ENCODE measurements at places on chromosomes 5 and 9.

DNA sequence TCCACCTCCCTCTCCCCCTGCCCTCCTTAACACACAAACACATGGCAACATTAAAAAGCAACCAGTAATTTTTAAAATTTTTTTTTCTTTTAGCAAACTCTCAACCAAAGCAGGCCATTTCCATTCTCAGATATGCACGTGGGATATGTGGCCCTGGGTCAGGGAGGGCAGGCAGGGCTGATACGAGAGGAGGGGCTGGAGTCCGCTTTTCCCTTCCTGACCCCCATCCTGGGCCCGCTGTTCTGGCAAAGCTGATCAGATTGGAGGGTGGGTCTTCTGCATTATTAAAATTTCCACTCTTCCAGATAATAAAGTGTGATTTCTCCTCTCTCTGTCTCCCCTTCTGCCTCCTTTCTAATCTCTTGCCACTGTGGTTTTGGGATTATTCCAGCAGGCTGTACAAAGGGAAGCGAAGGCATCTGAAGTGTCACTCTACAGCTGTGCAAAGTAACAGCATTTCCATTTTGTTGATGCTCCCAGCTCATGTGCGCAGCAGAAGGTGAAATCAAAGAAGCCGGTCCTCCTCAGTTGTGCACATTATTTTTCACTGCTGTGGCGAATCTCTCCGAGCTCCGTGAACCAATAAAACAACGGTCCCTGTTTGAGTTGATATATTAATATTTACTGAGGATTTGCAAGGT, 12.0 kb downstream of the IRX1 start:
- no peak for DNase-seq

- peak; percentile 45 for DNase-seq
Measured at GRCh38 chr9:104863180-104863883, 64.6 kb downstream of the ABCA1 start.

GRCh38 chr5:148474025-148474511, 90.3 kb downstream of the FBXO38 start:
- DNase-seq, result no peak

GRCh38 chr9:27022920-27023319, 17.4 kb upstream of the LRRC19 start:
- DNase-seq, result no peak

DNA sequence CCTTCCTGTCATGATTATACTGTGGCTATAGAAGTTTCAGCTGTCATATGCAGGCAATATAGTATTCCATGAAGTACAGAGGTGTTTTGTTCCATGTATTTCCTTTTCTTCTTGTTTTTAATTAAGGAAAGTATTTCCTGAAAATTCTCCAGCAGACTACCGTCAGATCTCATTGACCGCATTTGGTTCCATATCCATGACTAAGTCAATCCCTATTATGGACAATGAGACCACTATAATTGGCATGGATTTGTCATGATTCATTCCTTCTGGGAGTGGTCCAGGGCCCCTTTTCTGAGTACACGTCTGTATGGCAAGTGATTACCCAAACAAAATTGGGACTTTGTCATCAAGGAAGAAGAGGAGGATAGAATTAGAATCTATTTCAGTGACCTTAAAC, 283.2 kb upstream of the CLINT1 start:
- DNase-seq, result no peak

DNA sequence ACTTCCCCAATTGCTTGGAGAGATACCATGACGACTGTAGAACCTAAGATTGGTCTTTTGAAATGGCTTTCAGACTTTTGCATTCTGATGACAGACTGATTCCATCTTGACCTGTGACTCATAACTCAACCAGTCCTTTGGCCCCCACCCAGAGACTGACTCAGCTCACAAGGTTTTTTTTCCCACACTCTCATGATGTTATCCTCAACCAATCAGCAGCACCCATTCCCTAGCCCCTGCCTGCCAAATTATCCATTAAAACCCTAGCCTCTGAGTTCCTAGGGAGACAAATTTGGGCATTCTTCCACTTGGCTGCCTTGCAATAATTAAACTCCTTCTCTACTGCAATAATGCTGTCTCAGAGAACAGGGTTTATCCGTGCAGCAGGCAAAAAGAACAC, 1263.3 kb upstream of the CDH9 start:
- no peak for DNase-seq

DNA sequence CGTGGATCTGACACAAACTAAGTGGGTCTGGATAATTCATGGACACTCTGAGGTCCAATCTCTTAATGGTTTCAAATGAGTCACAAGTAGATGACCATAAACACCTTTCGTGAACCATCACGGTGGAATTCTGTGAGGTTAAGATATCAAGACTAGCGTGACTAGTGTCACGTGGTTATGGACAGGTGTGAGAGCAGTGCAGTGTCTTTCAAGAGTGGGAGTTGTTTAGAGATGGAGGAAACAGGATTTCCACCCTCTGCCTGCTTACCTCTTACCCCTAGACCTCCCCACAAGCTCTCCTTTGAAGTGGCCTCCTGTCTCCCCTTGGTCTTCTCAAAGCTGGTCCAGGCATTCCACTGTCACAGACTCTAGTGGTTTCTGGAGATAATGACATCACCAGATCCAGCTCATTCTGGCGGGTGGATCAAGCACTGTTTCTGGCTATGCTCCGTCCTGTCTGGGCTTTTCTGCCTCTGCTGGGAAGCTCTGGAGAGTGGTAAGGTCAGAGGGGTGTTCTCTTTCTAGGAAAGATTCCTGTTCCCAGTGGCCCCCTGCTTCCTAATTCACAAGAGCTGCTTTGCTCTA, 20.0 kb upstream of the ZNF782 start:
- DNase-seq, result no peak

DNA sequence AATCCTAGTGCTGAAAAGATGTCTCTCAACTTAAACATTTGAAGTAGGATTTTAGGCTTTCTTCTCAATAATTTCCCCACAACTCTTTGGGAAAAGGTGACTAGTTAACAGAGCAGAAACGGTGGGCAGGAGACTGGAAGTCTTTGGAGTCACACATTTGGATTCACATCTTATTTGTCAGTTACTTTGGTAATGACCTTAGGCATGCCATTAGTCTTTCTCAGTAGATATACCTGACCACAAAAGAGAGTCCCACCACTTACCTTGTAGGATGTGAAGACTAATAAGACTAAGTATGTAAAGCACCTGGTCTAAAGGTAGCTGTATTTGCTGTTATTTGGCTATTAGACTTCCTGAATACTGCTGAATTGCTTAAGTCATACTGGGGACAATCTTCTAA, 35.4 kb downstream of the DAP start:
- no peak for DNase-seq

- no peak for DNase-seq
Measured at GRCh38 chr5:112339761-112340160, 79.3 kb downstream of the EPB41L4A start.

DNA sequence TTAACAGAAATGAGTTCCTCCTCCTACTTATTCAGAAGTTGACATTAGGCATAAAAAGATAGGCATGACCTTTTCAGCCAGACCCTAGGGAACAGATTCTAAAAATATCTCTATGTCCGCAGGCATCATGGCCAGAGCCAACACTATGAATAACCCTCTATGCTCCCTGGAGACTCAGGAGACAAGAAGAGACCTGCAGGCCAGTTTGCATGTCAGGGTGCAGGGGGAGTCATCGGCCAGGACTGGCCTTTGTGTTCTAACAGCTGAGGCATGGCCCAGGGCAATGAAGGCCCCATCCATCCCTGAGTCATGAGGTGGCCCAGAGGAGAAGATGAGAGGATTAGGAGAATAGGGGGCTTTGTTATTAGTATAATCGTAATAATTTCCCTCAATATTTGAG, 93.8 kb downstream of the TMEM215 start:
- no peak for DNase-seq

DNA sequence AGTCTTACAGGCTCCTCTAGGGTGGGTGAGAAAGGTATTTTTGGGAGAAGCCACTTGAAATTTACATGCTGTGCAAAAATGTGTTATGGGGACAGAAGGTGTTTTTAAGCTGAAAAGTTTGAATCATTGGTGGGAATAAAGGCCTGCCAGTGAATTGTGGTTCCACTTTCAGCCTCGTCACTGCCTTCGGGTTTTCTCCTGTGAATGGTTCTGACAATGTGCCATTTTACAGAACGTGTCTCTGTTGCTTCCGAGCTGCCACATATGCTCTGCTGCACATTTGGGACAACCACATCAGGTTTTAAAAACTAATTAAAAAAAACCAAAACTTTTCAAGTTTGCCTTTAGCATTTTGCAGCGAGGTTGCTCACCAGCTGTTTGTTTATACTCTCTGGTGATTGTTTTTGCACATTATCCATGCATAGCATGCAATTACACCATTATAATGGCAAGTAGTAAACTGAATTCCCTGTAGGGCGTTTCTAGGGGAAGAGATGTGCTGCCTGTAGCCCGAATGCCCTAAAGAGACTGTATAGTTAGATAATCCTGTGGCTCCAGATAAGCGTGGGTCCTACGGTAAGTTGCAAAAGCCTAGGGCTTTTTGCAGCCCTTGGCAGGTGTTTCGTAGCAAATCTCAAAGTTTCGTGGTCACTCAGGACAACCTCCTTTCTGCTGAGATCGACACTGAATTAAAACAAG, 40.1 kb upstream of the SUB1 start:
- DNase-seq, result no peak

DNA sequence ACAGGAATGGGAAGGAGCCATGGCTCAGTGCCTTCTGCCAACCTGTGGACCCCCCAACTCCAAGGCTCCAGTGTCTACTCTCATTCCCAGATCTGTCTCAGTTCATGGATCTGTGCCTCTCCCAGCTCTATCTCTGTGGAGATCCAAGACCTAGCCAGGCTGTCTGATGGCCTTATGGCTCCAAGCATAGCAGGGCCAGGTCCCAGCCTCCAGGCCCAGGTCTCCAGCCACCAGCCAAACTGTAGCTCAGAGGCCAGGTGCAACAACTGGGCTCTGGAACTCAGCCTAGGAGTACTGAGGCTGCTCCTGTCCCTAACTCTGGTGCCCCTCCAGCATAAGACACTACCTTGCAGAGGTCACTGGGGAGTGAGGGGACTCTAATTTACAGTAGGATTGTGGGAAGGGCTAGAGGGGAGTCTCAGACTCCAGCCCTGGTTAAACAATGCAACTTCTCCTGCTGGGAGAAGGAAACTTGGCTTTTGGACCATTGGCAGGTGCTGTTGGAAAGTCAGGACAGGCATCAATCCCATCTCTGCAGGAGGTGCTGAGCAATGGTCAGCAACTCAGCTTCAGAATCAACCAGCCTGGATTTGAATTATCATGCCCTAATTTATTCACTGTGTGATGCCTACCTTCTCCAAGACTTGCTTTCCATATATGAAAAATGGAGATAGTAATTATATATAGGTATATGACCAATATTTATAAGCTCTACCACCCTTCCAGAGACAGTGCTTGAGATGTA, 63.0 kb downstream of the PCDH1 start:
- no peak for DNase-seq

DNA sequence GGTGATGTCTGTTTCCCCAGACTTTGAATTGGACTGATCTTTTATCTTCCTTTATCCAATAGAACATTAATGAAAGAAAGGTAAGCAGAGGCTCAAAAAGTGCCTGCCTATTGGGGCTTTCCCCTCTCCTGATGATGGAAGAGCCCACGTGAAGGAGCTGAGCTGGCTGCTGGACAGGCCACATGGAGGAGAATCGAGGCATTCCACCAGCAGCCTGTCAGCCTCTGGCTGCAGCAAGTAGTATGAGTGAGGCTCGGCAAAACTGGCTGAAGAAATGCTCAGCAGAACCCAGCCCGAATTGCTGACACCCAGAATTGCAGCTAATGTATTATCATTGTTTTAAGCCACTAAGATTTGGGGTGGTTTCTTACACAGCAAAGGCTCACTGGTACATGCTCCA, 66.5 kb upstream of the STC2 start:
- no peak for DNase-seq

DNA sequence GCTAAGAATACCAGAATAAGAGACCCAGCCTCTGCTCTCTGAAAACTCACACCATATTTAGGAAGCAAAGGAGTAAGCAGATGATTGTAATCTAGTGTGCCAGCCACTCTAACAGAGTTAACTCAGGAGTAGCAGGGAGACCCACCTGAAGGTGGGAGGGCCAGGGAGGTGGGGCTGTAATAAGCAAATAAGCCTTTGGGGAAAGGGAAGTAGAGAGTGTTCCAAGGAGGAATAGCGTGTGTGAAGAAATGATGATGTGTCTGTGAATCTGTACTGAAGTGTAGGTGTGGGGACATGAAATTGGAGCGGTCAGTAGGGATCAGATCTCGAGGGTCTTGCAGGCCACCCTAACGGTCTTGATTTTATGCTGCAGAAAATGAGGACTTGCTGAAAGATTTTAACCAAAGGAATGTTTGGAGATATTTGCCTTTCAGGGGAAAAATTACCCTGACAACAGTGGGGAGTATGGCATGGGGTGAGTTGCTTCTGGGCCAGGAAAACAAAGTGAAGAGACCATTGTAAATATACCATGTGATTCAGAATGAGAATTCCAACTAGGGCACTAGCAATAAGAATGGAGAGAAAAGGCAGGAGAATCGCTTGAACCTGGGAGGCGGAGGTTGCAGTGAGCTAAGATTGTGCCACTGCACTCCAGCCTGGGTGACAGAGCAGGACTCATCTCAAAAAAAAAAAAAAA, 44.1 kb upstream of the FSD1L start:
- DNase-seq, result no peak

GRCh38 chr9:98572796-98573195, 135.9 kb downstream of the GABBR2 start:
- DNase-seq, result no peak

DNA sequence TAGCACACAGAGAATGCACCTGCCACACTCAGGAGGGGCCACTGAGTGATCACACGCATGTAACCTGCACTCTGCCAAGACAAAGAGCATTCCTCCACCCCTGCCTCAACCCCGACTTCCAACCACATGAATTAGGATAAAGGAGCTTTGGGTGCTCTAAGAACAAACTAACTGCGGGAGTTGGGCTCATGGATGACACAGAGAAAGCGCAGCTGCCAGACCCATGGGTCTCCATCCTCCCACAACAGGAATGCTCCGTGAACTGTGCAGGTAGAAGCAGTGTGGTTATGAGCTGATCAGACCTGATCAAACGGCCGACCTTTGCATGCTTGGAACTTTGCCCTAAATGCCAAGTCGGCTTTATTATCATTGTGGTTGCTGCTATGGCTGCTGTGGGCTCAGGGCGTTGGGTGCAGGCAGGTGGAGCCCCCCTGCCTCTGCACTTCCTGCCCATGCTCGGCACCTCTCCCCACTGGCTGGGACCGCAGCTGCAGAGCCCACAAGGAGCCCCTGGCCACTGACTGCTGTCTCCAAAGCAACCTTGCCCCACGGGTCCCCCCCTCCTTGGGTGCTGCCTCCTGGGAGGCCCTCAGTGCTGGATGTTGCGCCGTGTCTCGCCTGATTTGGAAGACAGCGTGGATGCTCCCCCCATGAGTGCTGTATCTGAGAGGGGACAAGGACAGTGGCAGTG, 2.6 kb upstream of the SLC6A3 start:
- DNase-seq, result no peak

DNA sequence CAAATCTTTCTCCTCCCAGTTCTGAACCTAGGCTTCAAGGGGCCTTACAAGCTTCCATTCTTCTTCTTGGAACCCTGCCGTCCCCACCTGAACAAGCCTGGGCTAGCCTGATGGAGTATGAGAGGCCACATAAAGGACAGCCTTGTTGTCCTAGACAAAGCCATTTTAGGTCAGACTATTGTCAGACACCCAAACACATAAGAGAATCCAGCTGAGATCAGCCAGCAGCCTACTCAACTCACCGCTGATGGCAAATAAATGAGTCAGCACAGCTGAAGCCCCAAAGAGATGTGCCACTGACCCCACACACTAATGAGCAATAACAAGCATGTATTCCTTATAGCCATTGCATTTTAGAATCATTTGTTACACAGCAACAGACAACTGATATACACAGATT, 33.8 kb downstream of the SVEP1 start:
- DNase-seq, result no peak

GRCh38 chr9:35706951-35707350, 17.2 kb upstream of the TPM2 start:
- DNase-seq, result no peak
